ENCODE measurements at places on chromosomes 16 and 17.

DNA sequence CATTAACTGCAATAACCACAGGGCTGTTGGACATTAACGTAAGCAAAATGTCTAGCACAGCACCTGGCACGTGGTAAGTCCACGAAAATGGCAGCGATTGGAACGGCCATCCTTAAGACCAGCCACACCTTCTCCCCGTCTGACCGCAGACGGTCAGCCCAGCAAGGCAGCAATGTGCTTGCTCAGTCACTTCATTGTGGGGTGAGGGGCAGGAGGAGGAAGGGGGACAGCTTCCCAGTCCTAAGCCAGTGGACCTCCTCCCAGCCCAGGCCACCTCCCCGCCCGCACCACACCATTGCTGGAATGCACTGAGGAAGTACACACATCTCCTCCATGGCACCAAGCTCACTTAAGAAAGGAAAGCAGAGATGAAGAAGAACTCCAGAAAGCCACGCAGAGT, 8.6 kb upstream of the MYLK3 start:
- DNase-seq, result no peak

DNA sequence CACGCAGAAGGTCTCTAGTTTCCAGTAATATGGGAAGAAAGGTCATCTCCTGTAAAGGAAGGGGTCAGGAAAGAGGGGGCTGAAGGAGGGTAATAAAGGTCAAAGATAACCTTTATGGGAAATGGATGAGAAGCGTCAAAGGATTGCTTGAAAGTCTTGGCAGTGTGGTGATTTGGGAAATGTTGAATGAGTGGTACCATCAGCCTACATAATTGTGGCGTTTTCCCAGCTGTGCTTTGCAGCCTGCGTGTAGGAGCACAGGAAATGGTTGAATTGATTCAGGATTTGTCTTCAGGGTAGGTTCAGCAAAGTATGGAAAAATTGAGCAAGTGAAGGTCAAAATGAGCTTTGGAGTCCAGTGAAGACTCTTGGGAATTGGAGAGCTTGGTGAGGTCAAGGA, 115.8 kb upstream of the NOL11 start:
- no peak for DNase-seq

DNA sequence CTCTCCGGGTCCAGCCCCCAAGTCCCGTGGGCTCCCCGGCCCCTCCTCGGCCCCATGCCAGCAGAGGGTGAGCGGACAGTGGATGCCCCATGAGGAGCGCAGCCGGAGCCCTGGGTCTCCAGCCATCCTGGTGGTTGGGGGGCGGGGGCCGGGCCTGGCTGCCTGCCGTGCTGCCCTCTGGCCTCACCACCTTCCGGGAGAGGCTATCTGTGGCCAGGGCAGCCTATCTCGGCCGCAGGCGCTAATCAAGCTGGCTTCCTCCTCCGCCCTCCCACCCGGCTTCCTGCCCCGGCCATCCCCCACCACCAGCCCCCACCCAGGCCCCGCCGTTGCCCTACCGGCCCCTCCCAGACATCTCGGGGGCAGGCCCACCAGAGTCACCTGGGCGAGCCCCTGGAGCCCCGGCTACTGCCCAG, 46.8 kb downstream of the ZFPM1 start:
- DNase-seq, result no peak

DNA sequence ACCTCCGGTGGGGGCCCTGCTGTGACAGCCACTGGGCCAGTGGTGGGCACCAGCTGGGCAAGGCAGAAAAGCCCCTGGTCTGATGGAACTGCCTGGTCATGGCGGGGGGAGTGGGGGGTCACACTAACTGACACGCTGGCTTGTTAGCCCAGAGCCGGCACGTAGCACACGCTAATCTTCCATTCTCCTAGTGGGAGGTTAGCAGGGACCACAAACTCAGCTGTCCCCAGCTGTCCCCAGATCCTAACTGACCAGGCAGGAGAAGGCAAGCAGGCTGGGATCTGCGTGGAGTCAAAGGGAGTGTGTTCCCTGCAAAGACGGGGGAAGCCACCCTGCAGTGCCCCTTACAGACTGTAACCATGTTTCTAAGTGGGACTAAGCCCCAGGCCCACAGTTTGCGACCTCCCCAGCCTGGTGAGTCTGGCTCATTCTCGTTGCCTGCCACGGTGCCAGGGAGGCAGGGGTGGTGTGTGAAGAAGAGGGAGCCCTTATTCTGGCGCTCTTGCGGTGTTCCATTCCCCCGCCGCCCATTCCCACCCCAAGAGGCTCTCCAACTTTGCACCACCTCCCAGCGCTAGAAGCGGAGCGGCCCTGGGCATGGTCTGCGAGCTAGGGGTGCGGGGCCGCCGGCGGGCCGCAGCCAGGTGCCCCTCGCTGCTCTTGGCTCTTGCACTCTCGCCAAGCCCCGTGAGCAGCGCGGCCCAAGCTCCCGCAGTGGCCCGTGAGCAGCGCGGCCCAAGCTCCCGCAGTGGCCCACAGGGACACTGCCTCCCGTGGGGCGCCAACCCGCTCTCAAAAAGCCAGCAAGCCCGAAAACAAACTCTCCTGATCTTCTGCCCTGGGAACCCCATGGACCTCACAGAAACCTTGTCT, 12.1 kb upstream of the ZNF423 start:
- no peak for DNase-seq

GRCh38 chr16:73054813-73055482, 7.0 kb upstream of the ZFHX3 start:
- no peak for DNase-seq

DNA sequence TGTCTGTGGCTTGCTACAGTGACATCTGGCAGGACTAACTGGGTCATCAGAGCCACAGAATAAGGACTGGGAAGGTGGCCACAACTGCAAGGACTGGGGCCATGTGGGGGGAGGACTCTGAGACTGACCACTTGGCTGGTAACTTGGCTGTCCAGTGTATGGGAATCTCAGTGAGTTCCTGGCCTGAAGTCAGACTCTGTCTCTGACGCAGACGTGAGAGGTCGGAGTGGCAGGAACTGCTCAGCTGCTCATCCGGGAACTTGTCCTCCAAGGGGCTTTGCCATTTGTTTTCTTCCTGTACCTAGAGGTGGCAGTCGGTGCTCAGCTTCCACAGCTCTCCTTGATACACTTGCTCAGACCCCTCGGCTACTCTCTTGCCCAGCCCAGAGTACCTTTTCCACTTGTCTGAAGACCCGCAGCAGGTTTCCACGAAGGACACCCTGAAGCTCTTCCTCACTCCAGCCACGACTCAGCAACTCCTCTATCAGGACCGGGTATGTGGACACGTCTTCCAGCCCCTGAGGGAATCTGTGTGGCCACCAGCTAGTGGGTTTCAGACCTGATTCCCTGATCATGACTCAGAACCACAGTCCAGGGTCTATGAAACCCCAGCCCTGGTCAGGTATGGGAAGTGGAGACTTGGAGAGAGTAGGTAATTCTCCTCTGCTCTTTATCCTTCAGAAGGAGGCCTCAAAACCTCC, 7.3 kb upstream of the DPEP3 start:
- DNase-seq, result no peak

- DNase-seq, result no peak
These were observed 212.5 kb downstream of the KATNIP start for GRCh38 chr16:27762441-27762840.

- DNase-seq, result no peak
These were observed 40.0 kb upstream of the RBFOX3 start for GRCh38 chr17:79650861-79651260.

All from activated CD8-positive, alpha-beta T cell treated with anti-CD3 and anti-CD28 coated beads, Interleukin-2, amount 10 ng/mL, durations not matched to agents 7 days and 5 days (primary cell).